Hepatocyte (in vitro differentiated cells): ENCODE measurements at places on chromosomes 7 and 10.
A peak's percentile ranks its signal among the peaks of the same experiment; 100 is the strongest.

DNA sequence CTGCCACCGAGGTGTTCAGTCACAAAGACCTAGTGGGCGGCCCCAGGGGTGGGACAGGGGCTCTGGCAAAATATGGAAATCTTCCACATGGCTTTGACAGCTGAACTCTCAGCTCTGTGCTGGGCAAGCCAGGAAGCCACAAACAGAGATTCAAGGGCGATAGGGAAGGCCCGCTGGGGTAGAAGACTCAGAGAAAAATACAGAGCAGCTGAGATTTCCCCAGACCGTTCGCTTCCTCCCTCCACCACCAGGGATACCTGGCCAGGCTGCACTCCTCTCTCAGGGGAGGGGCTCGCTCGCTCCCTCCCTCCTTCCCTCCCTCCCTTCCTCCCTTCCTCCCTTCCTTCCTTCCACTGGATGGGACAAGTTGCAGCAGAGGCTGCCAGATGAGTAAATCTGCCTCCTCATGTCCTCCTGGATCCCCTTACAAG is 260.5 kb downstream of the PRPF18 start:
- DNase-seq: no peak

DNA sequence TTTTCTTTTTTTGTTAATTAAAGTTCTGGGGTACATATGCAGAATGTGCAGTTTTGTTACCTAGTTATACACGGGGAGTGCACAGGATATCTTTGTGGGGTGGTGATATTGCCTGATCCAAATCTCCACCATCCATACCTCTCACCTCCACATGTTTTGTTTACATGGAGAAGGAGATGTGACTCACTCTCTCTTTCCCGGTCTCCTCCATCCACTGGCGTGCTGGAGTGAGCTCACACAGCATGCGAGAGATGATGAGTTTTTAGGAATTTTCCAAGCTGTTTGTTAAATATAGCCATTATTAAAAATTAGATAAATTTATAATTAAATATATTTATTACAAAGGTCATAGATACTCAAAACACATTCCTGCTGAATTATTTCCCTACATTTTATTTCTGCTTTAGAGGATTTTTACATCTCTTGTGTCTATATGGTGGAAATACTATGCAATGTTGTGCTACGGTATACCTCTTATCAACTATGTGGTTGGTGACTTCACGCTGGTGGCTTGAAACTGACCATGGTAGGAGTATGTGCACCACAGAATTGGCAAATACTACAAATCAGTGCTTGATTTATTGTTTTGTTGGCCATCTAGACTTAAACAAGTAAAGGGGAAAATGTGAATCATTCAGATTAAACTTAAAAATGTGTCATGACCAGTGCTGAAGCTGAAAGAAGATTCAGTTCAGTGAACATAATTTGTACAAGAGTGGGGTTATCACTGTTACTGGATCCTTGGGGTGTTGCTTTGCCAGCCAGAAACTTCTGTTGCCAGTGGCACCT is 107.9 kb upstream of the FAM180A start:
- no peak for DNase-seq

GRCh38 chr10:10165415-10165814 is 852.3 kb upstream of the CELF2 start:
- DNase-seq: no peak

GRCh38 chr7:51970961-51971665 is 654.5 kb upstream of the COBL start:
- no peak for DNase-seq

DNA sequence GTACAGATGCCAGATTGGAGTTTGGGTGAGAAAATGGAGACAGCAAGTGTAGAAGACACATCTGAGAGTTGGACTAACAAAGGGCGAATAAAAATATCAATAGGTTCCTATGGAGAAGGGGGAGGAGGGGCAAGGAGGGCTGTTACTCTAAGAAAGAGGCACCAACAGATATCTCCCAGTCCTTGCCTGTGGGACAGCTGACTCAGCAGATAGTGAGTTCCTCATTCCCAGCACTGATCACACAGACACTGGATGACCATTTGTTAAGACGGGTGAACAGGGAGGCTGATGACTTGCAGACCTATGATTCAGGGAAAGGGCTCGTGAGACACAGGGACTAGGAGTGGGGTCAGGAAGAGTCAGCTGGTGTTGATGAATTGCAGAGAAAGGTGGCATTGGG is 5.7 kb upstream of the PRR15 start:
- peak; percentile 56 for DNase-seq

DNA sequence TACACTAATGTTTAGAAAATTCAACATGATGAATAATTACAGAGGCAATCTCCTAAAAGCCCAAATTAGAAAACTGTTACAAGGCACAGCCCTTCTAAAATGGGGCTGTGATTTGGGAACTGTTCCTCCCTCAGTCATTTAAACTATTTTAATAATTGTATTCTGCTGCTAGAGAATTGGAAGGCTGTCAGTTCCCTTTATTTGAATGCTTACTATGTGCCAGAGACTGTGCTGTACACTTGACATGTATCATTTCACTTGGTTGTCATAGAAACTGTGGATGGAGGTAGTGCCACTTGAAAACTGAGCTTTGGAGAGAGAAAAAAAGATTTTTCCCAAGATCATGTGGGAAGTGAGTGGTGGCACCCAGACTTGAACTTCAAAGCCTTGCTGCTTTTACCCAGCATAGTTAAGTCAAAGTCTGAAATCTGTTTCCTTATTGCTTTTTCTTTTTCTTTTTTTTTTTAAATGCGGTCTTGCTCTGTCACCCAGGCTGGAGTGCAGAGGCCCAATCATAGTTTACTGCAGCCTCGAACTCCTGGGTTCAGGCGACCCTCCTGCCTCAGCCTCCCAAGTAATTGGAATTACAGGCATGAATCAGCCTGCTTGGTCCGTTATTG is 23.6 kb downstream of the UBE2D1 start:
- no peak for DNase-seq

GRCh38 chr10:42962902-42963231 is 114.0 kb upstream of the RET start:
- DNase-seq: no peak

DNA sequence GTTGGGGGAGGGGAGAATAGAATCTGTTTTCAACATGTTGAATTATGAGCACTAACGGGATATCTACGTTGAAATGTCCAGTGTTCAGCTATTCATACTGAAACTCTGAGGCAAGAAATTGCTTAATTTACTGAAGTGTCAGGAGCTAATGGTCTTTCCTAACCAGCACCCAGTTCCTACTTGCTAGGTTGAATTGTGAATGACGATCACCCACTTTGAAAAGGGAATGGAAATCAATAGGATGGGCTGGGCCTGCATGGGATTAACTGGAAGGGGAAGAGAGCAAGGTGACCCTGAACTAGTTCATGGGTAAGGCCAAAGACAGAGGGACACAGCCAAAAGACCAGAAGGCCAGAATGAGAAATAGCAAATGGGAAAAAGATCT is 51.3 kb downstream of the HIPK2 start:
- DNase-seq: no peak

GRCh38 chr10:97328646-97329453 is 5.7 kb downstream of the FRAT2 start:
- DNase-seq: peak; percentile 27

GRCh38 chr7:125355899-125356298 is 426.3 kb upstream of the POT1 start:
- no peak for DNase-seq

DNA sequence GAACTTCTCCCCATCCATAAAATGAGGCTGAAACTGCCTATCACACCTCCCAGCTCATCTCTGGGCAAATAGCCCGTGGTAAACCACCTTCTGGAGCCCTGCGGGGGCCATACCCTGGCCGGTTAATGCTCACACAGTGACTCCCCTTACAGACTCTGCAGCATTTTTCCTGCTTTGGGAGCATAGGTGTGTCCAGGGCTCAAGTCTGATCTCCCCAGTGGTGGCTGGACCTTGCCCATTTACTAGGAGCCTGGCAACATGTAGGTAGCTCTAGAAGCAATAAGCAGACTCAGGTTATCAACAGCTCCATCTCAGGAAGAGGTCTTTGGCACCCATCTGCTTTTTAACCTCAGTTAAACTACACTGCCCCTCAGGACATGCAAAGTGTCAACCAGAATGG is 5.5 kb upstream of the CDHR1 start:
- DNase-seq: no peak

GRCh38 chr10:13685885-13686284 is 99.1 kb downstream of the PRPF18 start:
- no peak for DNase-seq

DNA sequence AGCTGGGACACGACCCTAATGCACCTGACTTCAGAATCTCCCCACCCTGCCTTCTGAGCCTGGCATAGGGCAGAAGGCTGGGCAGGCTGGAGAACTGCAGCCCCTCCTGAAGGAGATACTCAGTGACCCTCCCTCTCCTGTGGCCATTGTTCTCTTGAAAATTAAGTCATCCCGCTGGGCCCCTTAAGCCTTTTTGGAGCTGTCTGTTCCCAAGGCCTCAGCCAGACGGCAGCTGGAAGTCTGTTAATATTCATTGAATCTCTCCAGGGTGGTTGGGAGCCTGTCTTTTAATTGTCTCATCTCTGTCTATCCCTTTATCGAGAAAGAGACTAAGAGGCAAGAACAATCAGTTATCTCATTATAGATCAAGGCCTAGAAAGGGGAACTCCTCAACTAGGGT is 118.1 kb upstream of the PCBD1 start:
- no peak for DNase-seq

- DNase-seq: no peak
Measured at GRCh38 chr7:24384362-24385030, 100.5 kb downstream of the NPY start.

DNA sequence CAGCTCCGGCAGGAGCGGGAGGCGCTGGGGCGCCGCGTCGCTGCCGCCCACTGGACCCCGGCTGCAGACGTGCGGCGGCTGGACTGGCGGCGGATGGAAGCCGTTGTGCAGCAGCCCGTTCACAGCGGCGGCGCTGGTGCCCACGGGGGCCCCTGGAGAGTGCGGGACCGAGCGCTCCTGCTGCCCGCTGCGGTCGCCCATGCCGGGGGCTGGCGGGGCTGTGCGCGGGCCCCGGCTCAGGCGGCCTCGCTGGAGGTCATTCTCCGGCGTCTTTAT is 413 bp downstream of the PANK1 start:
- no peak for DNase-seq
